ENCODE measurements at places on chromosomes 7 and 10.

DNA sequence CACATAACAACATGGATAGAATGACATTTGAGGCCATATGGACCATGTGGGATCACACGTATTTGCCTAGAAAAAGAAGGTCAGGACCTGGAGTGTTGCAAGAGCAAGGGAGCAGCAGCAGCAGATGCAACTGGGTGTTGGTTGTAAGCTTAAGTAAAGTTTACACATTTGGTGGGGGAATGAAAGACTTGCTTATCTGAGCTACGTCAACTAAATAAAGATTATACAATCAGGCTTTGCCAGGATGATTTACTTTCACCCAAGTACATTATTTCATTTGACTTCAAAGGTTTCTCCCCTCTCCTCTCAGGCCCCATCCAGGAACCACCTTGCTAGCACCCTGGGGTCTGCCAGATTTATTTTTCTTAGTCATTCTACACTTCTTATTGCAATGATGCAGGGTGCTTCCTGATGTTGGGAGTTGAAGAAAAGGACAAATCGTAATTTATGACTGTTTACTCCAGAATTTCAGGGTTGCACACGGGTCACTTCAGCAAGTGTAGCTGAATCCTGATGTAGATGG lies 591.9 kb upstream of the IGFBP3 start:
- no peak for DNase-seq

DNA sequence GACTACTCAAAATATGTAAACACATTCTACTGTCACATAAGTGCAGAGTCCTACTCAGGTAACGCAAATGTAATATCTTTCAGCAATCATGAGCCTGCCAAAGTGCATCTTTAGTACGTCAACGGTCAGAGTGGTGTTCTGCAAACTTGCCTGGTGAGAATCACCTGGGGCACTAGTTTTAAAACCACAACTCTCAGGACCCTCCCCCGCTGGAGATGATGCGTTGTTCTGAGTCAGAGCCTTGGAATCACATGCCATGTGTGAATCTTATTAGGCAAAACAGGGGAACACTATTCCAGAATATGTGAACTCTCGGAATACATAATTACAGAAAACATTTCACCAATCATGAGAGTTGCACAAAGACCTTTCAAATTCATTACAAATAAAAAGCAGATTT lies 115.7 kb downstream of the TPK1 start:
- DNase-seq = no peak

GRCh38 chr10:23099816-23100215 lies 4.4 kb downstream of the MSRB2 start:
- DNase-seq = no peak

DNA sequence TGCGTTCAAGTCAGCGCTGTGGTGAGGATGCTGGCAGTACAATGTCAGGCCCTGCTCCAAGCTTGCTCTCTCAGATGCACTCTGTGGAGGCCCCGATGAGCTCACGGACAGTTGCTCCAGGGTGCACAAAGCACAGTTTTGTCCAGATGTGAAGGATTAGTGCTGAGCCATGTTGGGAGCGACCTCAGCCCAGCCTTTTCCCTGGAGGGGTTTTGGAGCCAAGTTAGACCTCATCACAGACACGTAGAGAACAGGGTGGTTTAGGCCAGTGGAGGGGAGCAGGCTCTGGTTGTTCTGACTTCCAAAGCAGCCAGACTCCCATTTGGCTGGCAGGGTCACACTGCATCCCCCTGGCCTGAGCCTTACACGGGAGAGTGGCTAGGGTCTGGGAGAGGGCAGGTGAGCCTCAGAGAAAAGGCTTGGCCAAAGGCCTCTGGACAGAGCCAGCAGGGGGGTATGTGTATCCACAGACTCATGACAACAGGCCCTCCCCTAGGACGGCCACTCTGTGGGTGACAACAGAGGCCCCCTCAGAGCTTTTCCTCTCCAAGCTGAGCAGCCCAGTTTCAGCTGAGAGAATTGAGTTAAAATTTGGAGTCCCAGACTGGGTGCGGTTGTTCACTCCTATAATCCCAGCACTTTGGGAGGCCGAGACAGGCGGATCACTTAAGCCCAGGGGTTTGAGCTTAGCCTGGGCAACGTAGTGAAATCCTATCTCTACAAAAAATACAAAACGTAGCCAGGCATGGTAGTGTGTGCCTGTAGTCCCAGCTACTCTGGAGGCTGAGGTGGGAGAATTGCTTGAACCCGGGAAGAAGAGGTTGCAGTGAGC lies 4.7 kb downstream of the PLAC9 start:
- no peak for DNase-seq

DNA sequence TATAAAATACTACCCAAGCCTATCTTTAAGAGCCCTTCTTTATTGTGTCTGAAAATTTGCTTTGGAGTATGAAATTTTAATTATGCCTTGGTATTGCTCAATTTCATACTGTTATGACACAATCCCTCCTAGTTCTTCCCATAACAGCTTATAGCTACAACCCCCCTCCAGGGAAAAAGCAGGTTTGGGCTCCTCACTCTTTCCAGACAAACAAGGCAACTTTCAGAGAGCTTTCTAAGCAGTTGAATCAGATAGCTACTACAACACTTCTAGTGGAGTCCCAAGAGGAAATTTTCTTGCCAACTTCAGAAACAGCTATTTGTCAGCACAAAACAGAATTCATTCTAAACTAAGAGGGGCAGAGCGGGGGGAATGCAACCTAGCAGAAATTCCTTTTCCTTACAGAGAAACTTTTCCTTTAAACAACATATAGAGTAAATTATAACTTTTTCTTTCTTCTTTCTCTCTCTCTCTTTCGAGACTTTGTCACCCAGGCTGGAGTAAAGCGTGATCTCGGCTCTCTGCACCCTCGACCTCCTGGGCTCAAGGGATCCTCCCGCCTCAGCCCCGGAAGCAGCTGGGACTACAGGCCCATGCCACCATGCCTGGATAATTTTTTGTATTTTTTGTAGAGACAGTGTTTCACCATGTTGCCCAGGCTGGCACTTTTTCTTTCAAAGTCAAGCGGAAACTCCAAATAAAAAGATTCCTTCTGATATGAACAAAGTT lies 26.0 kb upstream of the JMJD1C start:
- DNase-seq = no peak

- DNase-seq = no peak
These were observed 50.7 kb downstream of the SYPL1 start for GRCh38 chr7:106061301-106061979.

DNA sequence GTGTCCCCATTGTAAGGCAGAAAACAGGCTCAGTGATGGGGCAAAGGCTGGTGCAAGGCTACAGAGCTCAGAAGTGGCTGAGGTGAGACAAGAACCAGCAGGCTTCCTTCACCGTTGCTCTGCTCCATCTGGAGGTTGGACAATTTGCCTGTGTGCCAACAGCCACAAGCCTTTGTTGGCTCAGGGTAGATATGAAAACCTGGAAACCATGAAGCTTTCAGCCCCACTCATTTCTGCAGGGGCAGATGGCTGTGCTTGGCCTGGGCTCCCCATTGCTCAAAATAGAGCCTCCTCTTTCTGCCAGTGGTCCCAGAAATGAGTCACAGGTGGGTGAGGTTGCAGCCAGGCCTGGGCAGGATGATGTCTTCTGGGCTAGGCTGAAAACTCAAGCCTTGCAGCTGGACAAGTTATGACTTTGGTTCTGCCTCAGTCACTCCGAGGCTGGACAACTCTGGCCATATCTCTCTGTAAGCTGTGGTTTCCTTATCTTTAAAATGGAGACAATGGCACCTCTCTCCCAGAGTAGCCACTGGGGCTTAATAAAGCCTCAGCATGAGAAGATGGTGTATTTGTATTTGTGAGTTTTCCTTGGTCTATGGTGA lies 12.2 kb upstream of the ZNF273 start:
- DNase-seq = no peak

Data from NCI-H2081 treated with DMSO at 0.1 percent for 48 hours (cell line).